Heart left ventricle (tissue), 16 donors: ENCODE measurements at places on chromosomes 1 and 21.

DNA sequence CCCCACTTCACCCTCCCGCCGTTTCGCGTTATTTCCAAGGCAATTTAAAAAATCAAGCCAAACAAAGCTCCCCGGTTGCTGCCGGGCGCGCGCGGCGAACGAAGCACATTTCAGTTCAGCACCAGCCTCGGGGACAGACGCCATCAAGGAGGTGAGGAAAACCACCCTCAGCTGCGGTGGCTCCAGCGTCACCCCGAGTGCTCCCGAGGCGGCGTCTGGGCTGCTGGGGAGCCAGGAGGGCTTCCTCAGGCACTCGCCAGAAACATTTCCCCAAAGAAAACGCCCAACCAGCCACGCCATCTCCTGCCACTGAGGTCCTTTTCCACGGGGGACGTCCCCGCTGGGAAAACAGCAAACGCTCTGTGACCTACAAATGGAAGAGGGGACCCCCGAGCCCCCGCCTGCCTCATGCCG is 623 bp downstream of the GNG4 start:
- DNase-seq, result peak; percentile 35
- peak overlapping the region; percentile 39 for H3K4me3 ChIP-seq
- peaks cover 7% of the 10 kb centered on the region for H3K4me1 ChIP-seq
- H3K27ac ChIP-seq, result no peak overlapping the region

GRCh38 chr1:212328248-212328647 is 43.0 kb downstream of the PPP2R5A start:
- no peak overlapping the region for H3K27ac ChIP-seq
- no peak for DNase-seq
- no peak overlapping the region for H3K4me3 ChIP-seq
- H3K4me1 ChIP-seq, result peaks cover 12% of the 10 kb centered on the region

DNA sequence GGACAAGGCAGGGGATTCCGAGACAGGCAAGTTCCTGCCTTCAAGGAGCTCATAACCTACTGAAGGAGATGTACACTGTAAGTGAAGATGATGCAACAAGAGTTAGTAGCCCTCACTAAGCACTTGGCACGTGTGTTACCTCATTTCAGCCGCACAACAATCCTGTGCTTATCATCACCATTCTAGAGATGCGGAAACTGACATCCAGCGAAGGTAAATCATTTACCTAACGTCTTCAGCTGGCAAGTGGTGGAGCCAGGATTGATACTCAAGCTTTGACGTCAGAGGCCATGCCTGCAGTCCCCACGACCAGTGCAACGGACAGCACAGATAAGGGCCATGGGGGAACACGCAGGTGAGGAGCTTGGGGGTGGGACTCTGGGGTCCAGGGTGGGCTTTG is 2.9 kb upstream of the UBXN10 start:
- DNase-seq, result no peak
- no peak overlapping the region for H3K27ac ChIP-seq
- peaks cover 3% of the 10 kb centered on the region for H3K4me1 ChIP-seq
- H3K36me3 ChIP-seq, result no peaks in the 10 kb centered on the region
- no peaks in the 10 kb centered on the region for H3K27me3 ChIP-seq
- no peak overlapping the region for H3K4me3 ChIP-seq

DNA sequence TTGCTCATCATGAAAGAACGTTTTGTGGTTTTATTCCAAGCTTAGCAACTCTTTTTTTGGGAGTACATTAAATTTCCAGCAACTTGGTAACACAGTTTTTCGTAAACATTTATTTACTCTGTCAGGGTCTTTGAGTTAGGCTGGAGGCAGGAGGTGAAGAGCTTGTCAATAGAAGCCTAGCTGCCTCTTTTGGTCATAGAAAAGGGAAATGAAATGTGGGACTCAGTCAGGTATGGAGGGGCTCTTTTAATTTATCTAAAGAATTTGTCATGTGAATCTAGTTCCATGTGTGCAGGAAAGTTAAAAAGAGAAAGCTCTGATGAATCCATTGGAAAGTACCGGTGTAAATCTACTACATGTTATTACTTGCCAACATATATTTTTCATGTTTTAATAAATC is 45.9 kb upstream of the PRMT6 start:
- H3K27me3 ChIP-seq, result no peaks in the 10 kb centered on the region
- H3K4me3 ChIP-seq, result no peak overlapping the region
- no peak for DNase-seq
- no peaks in the 10 kb centered on the region for H3K4me1 ChIP-seq

GRCh38 chr1:93219443-93219842 is 38.9 kb downstream of the CCDC18 start:
- peaks cover 3% of the 10 kb centered on the region for H3K4me1 ChIP-seq
- no peak overlapping the region for H3K4me3 ChIP-seq
- peaks cover 15% of the 10 kb centered on the region for H3K36me3 ChIP-seq
- no peaks in the 10 kb centered on the region for H3K27me3 ChIP-seq

DNA sequence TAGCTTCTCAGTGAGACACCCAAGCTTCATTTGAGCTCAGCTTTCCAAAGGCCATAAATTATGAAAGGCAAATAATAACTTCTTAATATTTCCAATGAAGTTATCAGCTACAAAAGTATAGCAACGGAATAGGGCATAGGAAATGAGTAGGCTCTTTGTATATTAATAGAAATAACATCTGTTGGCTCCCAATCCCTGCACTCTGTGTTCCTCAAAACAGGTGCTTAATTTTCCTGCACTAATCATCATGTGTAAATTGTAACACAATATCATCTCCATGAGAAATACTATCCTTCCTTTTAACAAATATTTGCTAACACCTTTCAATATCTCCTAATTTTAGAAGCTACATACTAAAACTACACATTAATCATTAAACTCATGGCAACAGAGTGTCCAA is 19.2 kb upstream of the IFI44L start:
- no peak overlapping the region for H3K4me3 ChIP-seq
- DNase-seq, result no peak
- no peaks in the 10 kb centered on the region for H3K36me3 ChIP-seq
- no peaks in the 10 kb centered on the region for H3K27me3 ChIP-seq
- peaks cover 2% of the 10 kb centered on the region for H3K4me1 ChIP-seq
